CD8-positive, alpha-beta memory T cell (primary cell): ENCODE measurements at places on chromosomes 2 and 18. TPM values are rescaled to one million over a fixed set of nuclear protein-coding genes. Genes with fewer than 3 reads are reported as not detected.
A peak's percentile ranks its signal among the peaks of the same experiment; 100 is the strongest.

Gene OTOS
- not detected for total RNA-seq

Gene UNC50
- total RNA-seq: 41.8 TPM

Gene PLEK
- total RNA-seq: 21.3 TPM

Gene ECEL1
- not detected for total RNA-seq

Gene NEMP2
- total RNA-seq: 17.5 TPM

DNA sequence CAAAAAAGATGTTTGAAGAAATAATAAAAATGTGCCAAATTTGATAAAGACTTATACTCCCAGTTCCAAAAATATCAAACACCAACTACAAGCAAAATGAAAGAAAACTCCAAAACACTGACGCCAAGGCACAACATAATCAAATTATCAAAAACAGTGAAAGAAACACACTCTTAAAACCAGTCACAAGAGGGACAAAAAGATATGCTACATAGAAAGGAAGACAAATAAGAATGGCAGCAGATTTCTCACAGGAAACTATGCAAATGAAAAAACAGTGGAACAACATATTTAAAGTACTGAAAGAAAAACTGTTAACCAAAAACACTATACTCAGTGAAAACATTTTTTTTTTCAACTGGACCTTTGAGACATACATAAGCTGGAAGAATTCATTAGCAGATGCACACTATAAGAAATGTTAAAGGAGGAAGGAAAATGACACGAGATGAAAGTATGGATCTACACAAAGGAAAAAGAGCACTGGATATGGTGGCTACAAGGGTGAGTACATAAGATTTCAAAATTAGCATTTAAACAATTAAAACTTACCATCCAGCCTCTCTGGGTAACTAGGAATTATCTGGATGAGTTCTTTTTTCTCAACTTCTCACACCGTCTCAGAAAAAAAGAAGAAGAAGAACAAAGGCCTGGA is 94.0 kb upstream of the ACVR1C start:
- DNase-seq: no peak

DNA sequence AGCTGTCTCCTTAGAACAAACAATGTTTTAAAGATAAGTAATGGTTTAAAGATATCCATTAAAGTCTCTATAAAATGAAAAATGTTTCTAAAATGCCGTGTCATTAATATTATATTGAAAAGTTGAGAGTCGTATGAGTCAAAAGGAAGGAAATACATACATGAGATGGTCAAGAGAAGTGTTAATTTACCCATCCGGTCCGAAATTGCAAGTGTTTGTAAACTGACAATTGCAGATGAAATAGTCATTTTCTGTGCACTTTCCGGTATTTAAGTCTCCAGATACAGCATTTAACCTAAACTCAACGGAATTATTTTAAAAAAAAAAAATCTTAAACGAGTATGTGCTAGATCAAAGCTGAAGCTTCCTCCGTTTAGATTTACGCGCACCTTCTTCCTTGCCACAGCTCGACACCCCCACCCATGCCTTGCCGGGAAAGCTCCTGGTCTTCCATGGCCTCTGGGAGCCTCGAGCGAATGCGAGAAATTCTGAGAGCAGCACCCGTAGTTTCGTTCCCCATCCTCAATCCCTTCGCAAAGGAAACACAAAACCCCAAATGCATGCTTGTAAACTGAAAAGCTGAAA is 1.8 kb downstream of the DSC3 start:
- DNase-seq: no peak

- DNase-seq: no peak
These were observed 87.4 kb upstream of the MSTN start for GRCh38 chr2:190149908-190150307.

GRCh38 chr2:118993392-118993752 is 51.4 kb downstream of the MARCO start:
- no peak for DNase-seq

- DNase-seq: no peak
These were observed 2.7 kb downstream of the YPEL5 start for GRCh38 chr2:30149513-30149912.

GRCh38 chr2:42128721-42129486 is 40.2 kb upstream of the EML4 start:
- no peak for DNase-seq

DNA sequence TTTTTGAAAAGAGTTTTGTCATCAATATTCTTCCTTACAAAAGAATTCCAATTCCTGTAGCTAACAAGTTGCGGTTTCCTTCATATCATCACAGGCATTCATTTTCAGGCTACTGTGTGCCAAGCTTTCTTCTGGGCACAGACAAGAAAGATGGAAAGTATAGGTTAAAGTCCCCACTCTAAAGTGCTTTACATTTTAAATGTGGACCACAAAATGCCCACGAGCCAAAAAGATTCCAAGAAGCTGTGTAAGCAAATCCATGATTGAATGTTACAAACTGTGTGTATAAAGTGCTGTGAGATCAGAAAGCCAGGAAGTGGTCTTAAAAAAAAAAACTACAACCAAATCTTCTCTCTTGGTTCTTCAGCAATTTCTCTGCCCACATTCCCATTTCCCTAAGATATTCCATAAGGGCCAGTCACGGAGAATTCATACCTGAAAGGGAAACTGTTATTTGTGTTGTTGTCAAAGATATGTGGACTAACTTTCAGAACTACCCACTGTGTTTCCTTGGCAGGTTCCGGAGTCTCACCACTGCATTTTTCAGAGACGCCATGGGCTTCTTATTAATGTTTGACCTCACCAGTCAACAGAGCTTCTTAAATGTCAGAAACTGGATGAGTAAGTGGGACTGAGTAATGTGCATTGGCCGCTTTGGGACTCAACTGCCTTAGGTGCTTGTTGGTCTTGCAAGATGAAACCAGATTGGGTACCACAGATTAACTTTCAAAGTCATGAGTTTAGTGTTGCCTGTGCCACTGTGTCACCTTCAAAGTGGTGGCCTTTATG is 55.7 kb downstream of the RAB27B start:
- DNase-seq: no peak

GRCh38 chr18:56807901-56808300 is 156.7 kb downstream of the WDR7 start:
- no peak for DNase-seq

DNA sequence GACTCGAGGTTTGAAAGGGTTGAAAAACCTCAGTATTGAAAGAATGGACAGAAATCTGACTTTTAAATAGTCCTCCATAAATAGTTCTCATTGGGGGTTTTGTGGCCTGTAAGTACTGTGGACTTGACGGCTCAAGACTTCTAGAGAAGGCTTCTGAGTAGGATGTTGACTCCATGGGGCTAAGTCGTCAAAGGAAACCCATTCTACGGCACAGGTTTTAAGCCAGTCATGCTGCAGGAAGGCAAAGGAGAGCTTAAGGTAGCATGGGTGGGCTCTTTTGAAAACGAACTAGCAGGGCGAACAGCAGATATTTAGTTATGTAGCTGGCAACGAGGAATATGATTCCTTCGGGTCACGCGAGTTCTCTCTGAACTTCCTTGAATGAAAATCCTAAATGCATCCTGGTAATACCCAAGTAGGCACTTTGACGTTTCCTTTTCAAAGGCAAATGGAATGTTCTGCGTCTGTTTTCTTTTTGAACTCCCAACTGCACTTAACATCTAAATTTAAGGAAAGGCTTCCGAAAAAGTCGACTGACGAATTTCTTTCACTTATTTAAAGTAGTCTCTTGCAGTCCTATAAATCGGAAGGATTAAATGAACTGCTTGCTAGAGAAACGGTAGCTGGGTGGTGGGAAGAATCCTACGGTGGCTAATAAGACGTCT is 1.1 kb upstream of the NEDD4L start:
- peak; percentile 62 for DNase-seq

- no peak for DNase-seq
These were observed 54.9 kb upstream of the RBM44 start for GRCh38 chr2:237743561-237744269.

- DNase-seq: no peak
These were observed 121.2 kb downstream of the ZNF521 start for GRCh38 chr18:25230658-25231326.

DNA sequence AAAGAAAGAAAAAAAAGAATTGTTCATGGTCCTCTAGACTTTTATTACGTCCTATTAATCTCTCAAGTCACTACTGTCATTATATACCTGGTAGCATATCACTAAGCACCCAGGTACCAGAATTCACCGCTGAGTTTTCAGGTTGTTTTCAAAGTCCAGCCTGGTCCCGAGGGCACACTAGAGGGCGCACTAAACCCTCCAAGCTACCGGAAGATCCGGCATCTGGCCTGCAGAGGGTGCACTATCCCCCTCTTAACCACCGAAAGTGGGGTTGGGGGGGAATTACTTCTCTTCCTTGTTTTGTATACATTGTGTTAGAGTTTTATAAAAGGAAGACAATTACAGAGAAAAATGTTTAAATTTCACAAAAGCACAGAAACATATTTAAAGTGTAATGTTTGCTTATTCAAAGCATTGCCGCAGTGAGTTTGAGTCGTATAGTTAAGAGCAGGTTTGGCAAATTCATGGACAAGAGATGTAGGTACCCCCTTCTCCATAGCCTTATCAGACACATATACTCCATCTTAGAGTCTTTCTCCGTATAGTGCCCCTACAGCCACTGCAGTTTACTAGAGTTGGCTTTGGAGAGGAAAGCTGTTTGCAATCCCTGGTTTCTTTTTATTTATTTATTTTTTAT is 19.2 kb downstream of the MOGAT1 start:
- peak; percentile 57 for DNase-seq

DNA sequence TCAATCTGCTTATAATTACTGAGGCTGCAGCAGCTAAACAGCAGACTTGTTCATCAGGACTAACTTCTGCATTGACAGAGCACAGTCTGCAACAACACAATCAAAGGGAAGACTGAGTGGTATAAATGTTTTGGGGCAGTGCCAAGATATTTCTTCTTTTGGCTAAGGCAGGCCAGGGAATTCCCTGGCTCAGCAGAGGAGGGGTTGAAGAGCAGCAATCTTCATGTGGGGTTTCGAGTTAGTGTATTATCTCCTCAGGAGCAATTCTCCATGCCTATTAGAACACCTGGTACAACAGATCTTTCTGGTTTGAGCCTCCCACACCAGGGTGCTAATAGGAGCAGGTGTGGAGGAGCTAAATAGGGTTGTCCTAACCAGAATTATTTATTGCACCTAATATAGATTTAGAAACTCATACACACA is 103.0 kb upstream of the STK17B start:
- DNase-seq: peak; percentile 49

- DNase-seq: no peak
These were observed 189.3 kb upstream of the FSHR start for GRCh38 chr2:49343638-49344037.
